ENCODE measurements at places on chromosomes 13 and 19.

DNA sequence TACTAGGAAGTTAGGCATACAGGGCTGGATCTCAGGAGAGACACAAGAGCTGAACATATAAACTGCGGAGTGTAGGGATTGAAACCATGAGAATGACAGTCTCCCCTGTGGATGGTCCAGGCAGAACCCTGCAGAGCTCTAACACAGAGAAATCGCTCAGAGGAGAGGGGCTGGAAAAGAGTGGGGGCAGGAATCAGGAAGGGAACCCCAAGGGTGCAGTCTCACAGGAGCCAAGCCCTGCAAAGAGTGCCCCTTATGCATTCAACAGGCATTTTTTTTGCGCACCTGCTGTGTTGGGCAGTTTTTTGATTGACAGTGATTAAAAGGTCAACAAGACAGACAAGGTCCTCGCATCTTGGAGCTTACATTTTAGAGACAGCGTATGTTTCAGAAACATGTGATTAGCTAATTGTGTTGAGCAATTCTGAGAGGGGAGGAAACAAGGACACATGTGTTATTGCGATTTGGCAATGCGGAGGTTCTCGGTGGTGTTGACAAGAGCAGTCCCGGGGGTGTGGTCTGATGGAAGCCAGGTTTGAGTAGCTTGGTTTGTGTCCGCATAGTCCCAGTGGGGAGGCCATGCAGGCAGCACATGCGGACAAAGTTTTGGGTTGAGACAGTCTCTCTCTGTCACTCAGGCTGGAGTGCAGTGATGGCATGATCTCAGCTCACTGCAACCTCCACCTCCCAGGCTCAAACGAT is 182.6 kb upstream of the IRS2 start:
- peak; percentile 78 for DNase-seq

DNA sequence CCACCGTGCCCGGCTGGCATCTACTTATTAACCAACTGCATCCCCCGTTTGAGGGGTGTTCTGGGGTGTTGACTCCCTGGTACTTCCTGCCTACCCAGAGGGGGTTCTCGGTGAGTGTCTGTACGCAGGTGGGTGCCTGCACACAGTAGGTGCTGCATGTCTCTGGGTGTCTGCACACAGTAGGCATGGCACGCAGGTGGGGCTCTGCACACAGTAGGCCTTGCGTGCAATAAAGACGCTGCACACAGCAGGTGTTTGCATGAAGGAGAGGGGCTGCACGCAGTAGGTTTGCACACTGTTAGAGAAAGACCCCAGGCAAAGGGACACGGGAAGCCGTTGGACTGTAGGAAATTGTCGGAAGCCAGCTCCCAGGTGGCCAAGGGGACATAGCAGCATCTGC is 11.2 kb downstream of the GADD45B start:
- no peak for DNase-seq

DNA sequence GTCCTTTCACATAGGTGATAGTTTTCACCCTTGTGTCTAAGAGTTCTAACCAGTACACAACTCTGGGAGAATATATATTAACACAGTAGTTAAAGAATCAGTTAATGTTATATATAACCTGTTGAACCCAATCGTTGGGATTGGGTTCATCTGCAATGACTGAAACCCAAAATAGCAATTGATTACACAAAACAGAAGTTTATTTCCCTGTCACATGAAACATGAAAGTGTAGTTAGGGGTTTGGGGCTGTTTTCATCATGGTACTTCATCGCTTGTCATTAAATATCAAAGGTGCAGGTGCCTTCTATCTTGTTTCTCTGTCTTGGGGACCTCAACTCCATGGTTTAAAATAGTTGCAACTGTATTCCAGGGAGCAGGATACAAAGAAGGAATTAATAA is 106.6 kb downstream of the TBC1D4 start:
- no peak for DNase-seq

DNA sequence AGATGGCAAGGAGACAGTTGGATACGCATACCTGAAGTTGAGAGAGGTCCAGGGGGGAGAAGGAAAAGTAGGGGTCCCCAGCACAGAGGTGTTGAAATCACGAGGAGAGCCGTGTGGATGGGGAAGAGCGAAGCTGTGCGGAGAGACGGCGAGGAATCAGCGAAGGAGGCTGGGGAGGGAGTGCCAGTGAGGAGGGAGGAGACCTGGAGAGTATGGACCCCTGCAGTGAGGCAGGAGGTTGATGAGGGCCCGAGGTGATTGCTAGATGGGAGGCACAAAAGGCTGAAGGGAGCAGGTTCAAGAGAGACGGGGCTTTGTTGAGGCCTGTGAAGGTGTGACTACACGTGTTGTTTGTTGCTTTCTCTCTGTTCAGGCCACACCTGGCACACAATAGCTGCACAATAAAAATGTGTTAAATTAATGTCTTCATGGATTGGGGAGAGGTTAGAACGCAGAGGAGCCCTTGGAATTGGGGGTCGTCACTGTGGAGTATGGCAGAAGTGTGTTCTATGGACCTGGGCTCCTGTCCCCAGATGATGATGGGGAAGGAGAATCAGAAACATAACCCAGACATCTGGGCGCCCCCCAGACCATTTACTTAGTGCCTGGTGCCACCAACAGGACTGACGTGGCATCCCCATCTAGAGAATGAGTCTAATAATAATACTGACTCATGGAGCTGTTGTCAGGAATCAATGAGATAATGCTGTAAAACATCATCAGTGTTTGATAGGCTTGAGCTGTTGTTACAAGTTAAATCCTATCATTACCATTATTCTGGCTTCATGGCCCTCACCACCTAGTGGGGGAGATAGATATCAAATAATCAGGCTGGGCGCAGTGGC is 137.5 kb downstream of the SIPA1L3 start:
- no peak for DNase-seq

DNA sequence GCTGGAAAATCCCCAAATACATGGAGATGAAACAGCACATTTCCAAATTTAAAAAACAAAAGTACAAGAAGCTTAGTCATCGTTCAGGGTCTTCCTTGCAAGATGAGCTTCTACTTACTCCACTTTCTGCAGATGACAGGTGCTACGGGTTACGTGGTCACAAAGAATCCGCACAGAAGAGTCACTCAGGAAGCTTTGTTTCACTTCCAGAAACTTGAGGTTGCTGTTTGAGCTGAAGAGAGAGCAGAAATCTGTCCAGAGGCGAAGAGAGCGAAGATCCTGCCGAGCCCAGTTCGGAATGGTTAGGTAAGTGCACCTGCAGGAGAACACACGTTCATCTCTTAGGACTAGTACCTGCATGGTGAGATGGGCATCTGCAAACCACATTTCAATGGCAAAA is 9.4 kb downstream of the NLRP7 start:
- DNase-seq: peak; percentile 74

GRCh38 chr19:1157931-1158884 is 15.9 kb downstream of the SBNO2 start:
- no peak for DNase-seq

DNA sequence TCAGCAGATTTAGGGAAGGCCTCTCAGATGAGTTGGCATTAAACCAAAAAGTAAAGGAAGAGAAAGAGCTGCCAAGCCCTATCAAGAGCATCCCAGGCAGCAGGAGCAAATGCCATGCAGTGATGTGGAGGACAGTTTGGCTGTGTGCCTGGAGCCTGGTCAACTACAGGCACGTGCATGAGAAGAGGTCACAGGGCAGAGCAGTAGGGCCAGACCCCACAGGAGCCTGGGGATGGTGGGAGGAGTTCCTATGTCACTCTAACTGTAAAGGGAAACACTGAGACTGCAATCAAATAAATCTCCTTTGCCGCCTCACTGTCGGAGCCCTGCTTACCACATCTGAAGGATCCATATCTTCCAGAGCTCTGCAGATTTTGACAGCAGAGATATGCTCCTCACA is 240.5 kb downstream of the ENOX1 start:
- DNase-seq: no peak

- DNase-seq: no peak
Measured at GRCh38 chr13:87130423-87130822, 540.7 kb upstream of the SLITRK5 start.

DNA sequence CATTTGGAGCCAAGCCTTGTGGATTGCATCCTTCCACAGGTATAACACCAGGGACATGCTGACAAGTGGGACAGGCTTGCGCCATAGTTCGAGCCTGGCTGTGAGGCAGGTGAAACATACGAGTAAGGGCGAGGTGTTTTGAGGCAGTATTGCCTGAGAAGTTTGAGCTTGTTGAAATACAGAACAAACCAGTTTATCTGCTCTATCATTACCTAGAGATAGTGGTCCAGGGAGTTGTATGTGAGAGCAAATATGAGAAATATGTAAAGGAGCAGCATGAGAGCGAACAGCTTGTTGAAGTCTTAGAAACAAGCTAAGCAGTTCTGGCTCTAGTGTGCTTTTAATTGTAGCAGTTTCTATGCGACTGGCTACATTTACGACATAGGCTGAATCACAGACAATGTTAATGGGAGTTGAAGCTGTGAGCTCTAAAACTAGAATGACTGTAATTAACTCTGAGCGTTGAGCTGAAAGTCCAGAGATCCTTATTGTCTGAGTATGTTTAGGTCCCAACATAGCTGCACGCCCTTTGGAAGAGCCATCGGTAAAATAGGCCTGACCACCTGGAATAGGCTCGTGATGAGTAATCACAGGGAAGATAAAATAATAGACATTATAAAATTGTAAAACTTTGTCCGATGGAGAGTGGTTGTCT is 8.2 kb downstream of the ZNF439 start:
- DNase-seq: no peak

DNA sequence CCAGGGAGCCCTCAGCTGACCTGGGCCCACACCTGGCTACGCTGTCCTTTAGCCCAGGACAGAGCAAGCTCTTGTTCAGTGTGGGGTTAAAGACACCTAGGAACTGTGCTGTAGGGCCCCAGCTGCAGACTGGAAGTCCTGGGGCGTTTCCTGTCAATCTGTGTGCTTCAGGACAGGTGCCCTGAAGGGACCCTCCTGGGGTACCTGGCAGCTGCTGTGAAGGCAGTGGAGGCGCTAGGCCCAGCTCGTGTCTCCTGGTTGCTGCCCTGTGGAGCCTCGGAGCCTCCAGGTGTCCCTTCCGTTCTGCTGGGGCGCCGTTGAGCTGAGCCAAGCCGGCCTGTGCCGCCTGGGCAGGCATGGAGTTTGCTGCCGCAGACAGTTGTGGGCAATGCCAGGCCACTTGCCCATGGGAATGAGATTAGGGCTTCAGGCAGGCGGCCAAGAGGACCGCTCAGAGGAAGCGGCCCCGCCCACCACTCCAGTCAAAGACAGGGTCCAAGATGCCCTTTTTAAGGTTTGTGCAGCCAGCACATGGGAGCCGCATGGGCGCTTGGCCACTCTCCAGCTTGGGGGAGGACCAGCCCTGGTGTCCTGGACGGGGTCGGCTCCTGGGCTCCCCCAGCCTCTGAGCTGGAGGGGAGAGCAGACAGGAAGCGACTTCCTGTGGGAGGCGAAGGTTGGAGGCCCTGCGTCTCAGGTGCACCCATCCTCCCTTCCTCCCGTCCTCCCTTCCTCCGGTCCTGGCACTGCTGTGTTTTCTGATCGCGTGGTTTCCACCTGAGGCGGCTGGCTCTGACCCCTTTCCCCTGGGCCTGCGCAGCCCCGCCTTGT is 4.0 kb downstream of the PTBP1 start:
- DNase-seq: no peak

DNA sequence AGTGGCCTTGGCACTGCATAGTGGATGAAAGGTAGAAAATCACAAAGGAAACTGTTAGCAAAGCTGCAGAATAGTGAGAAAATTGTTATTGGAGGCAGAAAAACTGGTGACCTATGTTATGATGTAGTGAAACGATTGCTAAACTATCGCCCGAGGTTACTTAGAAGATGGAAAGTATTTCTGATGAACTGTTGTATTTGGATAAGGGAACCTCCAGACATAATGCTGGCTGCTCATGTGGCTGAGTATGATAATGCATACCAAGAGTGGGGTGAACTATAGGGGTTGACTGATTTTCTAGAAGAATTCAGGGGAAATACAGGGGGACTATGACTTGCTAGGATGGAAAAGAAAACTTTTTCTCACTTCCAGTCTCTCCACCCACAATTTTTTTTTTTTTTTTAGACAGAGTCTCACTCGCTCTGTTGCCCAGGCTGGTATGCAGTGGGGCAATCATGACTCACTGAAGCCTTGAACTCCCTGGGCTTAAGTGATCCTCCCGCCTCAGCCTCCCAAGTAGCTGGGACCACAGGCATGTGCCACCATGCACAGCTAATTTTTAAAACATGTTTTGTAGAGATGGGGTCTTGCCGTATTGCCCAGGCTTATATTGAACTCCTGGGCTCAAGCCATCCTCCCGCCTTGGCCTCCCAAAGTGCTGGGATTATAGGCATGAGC is 4.4 kb upstream of the EID2 start:
- peak; percentile 72 for DNase-seq

DNA sequence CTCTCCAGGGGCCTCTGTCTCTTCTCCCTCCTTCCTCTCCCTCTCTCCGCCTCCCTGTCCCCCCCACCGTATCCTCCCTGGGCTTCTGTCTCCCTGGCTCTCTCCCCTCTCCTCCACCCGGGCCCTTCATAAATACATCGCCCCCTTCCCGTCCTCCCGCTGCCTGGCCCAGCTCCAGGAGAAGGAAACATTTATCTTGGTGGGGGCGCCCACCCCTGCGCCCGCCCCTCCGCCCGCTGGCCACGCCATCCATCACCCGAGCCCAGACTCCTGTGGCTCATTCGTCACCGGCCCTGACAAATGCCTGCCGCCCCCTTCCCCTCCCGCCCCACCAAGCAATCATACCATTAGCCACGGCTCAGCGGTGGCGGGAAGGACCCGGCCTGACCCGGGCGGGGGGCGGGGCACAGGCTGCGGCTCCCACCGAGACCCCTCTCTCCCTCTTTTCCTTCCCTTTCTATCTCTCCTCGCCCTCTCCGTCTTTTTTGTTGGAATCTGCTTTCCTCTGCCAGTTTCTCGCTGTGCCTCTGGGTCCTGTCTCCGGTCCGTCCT is 2.6 kb upstream of the MEIS3 start:
- DNase-seq: no peak

DNA sequence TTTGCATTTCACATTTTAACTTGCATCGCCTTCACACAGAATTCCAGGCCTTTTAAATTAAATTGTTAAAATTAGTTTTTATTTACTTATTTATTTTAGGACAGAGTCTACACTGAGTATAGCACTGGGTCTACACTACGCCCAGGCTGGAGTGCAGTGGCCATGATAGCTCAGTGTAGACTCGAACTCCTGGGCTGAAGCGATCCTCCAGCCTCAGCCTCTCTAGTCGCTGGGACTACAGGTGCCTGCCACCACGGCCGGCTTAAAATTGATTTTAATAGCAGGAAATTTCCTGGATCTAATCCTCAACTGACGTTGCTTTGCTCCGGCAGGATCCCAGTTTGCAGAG is 301 bp upstream of the ZNF610 start:
- no peak for DNase-seq

Data from MV-4-11 (cell line).